ENCODE measurements at places on chromosomes 5 and 9. TPM values are rescaled to one million over a fixed set of nuclear protein-coding genes. Genes with fewer than 3 reads are reported as not detected.

DNA sequence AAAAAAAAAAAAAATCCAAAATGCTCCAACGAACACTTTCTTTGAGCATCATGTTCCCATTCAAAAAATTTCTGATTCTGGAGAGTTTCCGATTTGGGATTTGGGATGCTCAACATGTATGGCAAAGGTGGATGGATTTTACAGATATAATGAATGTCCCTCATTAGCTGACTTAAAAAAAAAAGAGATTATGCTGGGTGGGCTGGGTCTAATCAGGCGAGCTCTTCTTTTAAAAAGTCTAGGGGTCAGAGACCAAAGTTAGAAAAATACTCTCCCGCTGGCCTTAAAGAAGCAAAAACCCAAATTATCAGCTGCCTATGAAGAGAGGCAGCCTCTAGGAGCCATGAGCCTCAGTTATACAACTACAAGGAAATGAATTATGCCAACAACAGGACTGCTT is 15.2 kb upstream of the CTNNAL1 start:
- DNase-seq: no peak

DNA sequence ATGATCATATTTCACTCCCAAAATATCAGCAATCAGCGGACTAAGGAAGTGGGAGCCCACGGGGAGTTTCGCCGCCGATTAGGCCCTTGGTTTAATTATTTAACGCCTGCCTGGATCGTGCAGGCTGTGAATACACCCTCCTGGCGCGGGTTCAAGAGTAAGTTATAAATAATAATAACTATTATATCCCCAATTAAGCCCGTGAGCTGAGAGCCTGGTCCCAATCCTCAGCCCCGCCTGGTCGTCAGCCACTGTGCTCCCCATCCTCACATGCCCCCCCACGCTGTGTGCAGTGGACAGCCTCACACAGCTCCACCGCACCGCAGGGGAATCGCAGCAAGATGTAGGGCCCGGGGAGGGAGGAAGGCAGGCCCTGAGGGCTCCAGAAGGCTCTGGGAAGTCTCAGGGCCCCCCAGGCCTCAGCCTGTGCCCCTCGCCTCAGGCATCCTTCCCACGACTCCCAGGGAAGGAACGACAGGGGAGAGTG is 10.8 kb upstream of the PRRX2 start:
- DNase-seq: no peak

GRCh38 chr5:135047347-135047695 is 13.3 kb upstream of the PITX1 start:
- DNase-seq: no peak

The TLX3 gene
- total RNA-seq: not detected

- DNase-seq: no peak
Observed at GRCh38 chr5:1294835-1295649, at the start of gene TERT. Gene TERT, minus strand, starts transcription at chr5:1295068. Its CDS starts 79 bp downstream, at chr5:1294989.

The GZMA gene
- total RNA-seq: 0.96 TPM

All from umbilical cord (tissue), 2 donors.